ENCODE measurements at places on chromosomes 7 and 10. TPM values are rescaled to one million over a fixed set of nuclear protein-coding genes. Genes with fewer than 3 reads are reported as not detected.

Gene SYPL1
- 37.5 TPM for total RNA-seq

Gene OPN1SW
- not detected for total RNA-seq

Gene ABCB4
- not detected for total RNA-seq

Gene CYREN
- total RNA-seq = 32.0 TPM

Gene ANKRD30A
- not detected for total RNA-seq

Gene FAM204A
- total RNA-seq = 53.6 TPM

Data from activated CD4-positive, alpha-beta memory T cell treated with anti-CD3 and anti-CD28 coated beads, Interleukin-2, amount 10 ng/mL, durations not matched to agents 7 days and 5 days (primary cell).